Effector CD8-positive, alpha-beta T cell (primary cell): ENCODE measurements at places on chromosomes 7 and 10.
A peak's percentile ranks its signal among the peaks of the same experiment; 100 is the strongest.

DNA sequence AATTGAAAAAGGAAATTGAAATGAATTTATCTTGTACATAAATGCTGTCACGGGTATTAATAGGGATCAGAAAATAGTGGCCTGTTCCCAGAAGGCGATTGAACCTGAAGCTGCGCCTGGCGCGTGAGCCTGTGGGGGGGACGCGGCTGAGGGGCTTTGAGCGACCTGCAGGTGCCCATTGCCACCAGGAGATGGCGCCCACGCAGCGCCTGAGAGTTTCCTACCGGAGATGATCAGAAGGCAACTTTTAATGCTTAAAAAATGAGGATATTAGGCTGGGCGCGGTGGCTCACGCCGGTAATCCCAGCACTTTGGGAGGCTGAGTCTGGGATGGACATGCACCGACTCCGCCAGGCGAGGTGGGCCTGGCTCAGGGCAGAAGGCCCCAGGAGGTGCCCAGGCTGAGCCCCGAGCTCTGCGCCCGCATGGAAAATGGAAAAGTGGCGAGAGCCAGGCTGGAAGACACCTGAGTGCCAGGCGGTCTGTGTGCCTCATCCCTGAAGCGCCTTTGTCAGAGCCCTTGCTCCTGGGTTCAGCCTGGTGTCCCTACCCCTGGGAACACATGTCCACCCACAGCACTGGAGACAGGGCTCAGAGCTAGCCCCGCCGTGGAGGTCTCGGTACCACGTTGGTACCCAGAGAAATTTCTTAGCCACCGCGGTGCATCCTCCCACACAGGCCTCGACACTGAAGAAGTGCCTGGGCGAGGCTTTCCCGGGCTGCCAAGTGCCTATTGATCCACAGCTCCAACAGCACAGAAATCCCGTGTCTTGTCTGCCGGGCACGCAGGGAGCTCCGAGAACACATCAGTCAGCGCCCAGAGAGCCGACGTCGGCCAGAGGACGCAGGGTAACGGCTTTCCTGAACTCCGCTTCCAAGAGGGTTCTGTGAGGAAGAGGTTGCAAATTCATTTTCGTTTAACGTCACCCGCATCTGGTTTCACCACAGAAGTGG, 117.4 kb downstream of the INPP5A start:
- DNase-seq = peak; percentile 39

DNA sequence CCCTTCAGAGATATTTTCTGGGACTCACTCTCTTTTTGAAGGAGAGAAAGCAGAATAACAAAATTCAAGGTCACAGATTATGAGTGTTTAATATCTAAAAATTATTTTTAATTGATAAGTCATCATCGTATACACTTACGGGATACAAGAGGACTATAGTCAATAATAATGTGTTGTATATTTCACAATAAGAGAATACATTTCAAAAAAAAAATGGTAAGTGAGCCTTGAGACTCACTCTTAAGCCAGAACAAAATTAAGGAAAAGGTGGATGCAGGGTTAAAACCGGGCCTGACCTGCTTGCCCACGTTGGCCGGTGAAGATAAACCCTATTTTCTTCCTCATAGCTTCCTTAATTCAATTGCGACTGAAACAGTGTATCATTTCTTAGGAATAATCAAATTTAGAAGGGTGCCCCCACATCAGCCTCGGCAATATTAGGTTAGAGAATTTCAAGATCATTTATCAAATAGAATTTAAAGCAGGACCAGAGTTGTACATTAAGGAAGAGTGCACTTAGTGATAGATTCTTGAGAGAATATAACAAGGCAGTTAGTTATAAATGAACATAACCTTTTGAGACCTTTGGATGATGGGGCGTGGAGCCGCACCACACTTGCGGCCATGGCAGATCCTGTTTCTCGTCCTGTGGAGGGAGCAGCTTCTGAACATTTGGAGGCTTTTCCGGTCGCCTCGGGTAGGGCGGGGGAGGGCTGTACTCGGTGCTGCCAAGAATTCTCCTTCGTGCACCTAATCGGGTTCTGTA, 321.8 kb downstream of the PAXIP1 start:
- no peak for DNase-seq

DNA sequence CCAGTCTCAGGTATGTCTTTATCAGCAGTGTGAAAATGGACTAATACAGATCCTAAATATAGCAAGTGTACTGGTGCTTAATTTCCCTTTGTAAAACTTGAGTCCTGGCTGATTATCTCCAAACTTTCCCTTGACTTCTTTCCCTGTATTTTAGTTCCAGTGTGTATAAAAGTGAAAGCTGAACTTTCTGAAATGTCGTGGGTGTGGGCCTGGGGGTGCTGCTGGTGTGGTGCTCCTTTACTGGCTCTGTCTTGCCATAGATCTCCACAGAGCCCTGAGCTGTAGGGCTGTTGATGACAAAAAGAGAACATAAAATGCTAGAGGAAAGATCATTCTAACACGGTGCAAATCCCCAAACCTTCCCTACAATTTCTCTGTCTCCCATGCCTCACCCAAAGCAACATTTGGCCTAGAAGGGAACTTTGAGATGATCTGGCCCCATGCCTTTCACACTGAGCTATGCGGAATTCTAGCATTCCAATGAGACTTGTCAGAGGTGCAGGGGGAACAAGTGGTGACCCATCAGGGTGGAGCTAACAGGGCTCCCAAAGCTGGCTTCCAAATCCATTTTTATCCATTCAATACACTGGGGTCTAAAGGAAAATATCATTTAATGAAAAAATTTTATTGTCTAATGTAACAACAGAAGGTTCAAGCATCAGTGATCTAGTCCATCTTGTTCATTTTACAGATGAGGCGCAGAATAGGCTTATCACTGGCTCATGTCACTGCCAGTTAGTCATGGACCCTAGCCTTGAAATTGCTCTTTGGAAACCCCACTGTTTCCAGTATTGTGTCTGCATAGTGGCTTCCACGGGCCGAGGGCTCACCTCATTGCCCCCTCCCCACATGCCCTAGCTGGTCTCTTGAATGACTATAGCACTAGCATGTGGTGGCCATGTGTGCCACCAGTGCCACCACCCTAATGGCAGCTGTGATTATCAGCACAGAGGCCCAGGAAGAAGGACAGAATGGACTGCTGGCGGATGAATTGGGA, 1000.9 kb downstream of the LRMDA start:
- DNase-seq = no peak

DNA sequence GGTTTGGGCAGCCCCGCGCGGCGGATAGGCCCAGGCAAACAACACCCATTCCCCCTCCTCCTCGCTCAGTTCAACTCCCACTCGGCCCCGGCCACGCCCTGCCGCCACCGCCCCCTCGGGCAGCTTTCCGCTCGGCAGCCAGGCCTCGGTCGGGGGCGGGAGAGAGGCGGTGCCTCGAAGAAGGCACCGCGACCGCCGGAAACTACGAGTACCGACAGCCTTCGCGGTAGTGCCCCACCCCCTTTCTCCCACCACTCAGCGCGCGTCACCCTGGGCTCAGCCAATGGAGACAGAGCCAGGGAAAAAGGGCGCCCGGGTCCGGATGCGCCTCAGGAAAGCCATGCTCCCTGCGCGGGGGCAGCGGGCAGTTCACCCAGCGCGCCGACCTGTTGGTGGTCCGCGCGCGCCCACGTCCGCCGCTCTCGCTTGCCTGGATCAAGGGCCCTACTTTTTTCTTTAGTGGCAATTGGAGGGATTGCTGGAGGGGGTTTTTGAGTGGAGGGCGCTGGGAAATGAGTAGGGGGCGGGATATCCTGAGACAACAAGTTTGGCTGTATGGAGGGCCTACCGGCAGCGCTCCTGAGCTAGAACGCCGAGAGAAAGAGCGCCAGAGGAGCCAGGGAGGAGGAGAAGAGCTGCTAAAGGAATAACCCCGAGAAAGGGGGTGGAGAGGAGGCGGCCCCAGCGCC, 557 bp upstream of the SP4 start:
- peak; percentile 98 for DNase-seq

- no peak for DNase-seq
Observed at GRCh38 chr7:131302446-131302845, 25.2 kb upstream of the MKLN1 start.

GRCh38 chr10:16146993-16147392, 286.7 kb upstream of the MINDY3 start:
- DNase-seq = no peak

DNA sequence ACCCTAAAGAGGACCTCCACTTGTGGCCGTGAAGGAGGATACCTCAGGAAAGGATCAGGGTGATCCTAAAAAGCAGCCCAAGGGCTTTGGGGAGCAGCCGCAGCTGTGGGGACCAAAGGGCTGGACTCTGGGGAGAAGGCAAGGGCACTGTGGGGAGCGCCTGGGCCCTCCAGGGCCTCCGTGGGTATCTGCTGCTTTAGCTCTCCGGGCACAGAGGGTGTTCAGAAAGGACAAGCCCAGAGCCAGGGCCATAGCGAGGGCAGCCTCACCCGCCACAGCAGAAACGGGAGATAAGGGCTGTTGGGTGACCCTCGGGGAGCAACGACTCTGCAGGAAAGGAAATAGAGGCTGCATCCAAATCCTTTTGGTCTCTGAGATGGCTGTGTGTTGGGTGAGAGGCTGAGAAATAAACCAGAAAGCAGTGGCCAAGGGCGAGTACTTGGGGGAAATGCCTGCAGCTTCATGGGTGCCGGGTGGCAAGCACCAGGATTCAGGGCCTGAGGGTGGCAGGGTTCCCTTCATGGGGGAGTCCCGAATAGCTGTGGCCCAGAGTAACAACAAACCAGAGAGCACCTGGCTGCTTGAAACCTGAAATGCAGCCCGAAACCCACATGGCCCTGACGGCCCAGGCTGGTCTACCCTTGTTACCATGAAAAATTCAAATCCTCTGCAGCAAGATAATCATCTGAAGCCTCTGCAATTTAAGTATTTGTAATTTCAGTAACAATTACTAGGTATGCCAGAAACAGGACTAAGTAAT, 95.2 kb downstream of the VIPR2 start:
- DNase-seq = no peak

DNA sequence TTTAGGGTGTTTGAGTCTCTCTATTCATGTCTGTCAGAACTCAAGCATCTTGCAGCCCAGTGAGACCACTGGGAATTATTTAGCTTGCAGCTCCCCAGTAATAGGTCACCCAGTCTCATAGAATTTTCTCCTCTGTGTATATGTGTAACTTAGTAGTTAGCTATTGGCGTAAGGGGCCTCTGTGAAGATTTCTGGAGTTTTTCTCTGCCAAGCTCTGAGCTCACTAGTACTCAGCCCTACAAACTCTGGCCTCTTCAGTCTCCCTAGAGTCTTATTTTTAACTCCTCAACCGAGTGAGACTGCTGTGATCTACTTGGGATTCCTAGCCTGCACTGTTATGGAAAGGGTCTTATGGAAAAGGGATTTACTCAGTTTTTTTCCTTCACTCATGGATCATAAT, 90.2 kb downstream of the PPP1R9A start:
- no peak for DNase-seq

DNA sequence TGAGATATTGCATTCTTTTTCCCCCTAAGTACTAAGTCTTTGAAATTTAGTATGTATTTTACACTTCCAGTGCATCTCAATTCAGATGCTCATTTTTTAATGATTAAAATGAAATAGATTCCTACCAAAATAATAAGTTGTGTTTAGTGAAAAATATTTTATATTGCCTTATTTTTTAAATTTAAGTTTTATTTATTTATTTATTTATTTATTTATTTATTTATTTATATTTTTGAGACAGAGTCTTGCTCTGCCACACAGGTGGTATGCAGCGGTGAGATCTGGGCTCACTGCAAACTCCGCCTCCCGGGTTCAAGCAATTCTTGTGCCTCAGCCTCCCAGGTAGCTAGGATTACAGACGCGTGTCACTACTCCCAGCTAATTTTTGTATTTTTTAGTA, 95.5 kb downstream of the RPS24 start:
- no peak for DNase-seq

DNA sequence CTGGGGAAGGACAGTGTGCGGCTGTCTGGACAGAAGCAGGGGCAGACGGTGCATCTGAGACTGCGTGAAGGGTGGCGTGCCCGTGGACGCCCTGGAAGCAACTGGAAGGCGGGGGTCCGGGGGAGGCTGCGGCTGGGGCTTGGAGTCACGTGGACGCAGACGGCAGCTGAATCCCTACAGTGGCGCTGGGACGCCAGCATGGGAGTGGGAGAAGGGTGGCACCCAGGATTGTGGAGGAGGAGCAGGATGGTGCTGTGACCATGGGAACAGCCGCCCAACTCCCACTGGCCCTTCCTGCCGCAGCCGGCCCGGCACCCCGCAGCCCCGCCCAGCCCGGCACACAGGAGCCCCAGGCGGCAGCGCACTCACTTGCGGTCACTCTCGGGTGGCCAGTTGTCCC, 9.7 kb downstream of the INTS1 start:
- no peak for DNase-seq

GRCh38 chr7:101862280-101863220, 45.1 kb downstream of the CUX1 start:
- no peak for DNase-seq

DNA sequence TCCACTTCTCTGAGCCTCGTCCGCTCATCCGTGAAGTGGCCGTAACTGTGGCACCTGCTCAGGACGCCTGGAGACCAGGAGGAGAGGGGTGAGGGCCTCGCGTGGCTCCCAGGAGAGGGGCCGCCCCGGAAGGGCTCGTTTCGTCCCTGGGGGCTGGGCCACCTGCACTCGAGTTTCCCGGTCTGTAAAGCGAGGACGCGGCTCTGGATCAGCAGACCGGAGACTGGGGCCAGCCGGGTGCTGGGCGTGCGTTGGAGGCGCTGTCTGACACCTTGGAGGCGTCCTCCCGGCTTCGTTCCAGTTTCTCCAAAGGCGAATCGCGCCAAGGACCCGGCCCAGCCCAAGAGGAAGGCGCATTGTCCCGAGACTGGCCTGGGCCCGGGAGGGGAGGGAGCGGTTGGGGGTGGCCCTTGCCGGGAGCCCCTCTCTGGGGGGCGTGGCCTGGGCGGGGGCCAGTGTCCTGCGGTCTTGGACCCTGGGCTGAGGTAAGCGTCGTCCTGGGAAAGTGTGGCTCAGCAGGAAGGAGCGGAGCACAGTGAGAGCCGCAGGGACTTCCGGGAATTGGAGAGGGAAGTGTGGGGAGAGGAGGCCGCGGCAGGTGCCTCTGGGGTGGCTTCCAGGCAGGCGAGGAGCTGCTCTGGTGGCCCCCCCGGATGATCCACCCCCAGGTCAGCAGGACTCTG, 89.6 kb downstream of the FOXL3 start:
- no peak for DNase-seq

GRCh38 chr10:129532838-129533237, 65.8 kb downstream of the MGMT start:
- DNase-seq = no peak

DNA sequence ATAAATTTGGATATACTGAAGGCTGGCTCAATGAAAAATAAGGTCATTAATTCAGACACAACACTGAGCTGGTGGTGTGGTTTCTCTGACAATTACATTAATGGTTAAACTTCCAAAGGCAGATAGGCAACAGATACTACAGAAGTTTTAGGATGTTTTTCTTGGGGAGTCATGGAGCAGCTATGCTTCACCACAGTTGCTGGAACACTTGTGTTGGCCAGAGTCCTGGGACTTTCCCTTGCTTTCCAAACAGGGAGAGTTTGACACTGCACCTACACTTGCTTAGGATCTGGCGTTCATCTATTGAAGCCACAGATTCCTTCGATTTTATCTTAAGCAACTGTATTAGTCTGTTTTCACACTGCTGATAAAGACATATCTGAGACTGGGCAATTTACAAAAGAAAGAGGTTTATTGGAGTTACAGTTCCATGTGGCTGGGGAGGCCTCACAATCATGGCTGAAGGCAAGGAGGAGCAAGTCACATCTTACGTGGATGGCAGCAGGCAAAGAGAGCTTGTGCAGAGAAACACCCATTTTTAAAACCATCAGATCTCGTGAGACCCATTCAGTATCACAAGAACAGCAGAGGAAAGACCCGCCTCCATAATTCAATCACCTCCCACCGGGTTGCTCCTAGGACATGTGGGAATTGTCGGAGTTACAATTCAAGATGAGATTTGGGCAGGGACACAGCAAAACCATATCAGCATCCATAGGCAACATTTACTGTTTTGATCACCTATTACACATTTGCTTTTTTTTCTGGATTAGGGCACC, 27.8 kb upstream of the TMEM178B start:
- DNase-seq = no peak
